Stimulated activated memory B cell treated with anti-CD40 and anti-IgM and Interleukin-4, amounts not matched to agents 10 μg/mL and 1 μg/mL and 100 μg/mL, for 72 hours (primary cell): ENCODE measurements at places on chromosomes 7 and 10.
A peak's percentile ranks its signal among the peaks of the same experiment; 100 is the strongest.

- H3K27ac ChIP-seq = no peak overlapping the region
- ATAC-seq = peak; percentile 65
- H3K4me1 ChIP-seq = peaks cover 5% of the 10 kb centered on the region
- no peak overlapping the region for H3K4me3 ChIP-seq
- H3K36me3 ChIP-seq = no peaks in the 10 kb centered on the region
Measured at GRCh38 chr10:59688921-59689351, 20.7 kb downstream of the SLC16A9 start.

DNA sequence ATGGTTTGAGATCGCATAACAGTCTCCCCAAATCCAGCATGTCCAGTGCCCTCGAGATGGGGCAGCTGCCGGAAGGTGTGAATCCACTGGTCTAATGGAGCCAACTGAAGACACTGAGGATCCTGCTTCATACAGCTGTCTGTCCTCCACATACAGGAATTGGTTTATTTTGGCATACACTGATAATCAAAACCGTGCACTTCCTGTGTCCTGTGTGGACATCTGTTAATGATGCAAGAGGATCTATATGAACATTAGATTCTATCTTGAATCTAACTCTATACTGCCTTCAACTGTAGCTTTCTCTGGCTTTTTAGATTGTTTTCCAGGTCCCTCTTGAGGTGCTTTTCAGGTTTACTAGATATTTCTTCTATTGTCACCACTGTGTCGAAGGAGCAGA is 3.0 kb upstream of the JAZF1 start:
- no peak for ATAC-seq
- H3K4me1 ChIP-seq = peaks cover 34% of the 10 kb centered on the region
- H3K27ac ChIP-seq = no peak overlapping the region
- H3K27me3 ChIP-seq = no peaks in the 10 kb centered on the region

GRCh38 chr10:133276435-133277201 is at the start of gene ADAM8:
ADAM8 (minus strand) TSS chr10:133276868; CDS start chr10:133276817, 51 bp downstream.
- peak; percentile 71 for ATAC-seq
- peaks cover 55% of the 10 kb centered on the region for H3K4me1 ChIP-seq
- H3K27ac ChIP-seq = peak within 1 kb of the TSS; percentile 80

DNA sequence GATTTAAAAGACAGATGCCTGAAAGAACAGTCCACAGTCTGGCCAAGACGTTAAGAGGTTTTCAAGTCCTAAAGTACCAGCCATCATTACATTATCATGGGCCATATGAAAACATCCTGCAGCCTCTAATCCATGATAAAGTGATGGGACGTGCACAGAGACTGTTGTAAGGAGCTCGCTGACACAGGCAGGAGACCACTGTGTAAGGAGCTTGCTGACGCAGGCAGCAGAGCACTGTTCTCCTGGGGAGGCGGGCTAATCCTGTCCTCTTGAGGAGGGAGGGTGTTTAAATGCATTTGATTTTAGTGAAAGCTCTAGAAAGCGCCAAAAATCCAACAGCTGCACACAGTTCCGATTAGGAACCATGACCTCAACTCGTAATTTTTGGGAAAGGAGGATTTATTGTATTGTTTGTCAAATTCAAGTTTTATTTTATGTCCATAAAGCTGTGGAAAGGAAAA is 16.9 kb downstream of the SVIL start:
- ATAC-seq = no peak
- no peak overlapping the region for H3K4me3 ChIP-seq
- no peak overlapping the region for H3K27ac ChIP-seq
- H3K27me3 ChIP-seq = no peaks in the 10 kb centered on the region
- no peaks in the 10 kb centered on the region for H3K36me3 ChIP-seq

GRCh38 chr7:117673839-117674238 is 194.0 kb downstream of the CFTR start:
- no peak overlapping the region for H3K4me3 ChIP-seq
- no peak for ATAC-seq
- no peak overlapping the region for H3K27ac ChIP-seq
- no peaks in the 10 kb centered on the region for H3K4me1 ChIP-seq
- H3K27me3 ChIP-seq = no peaks in the 10 kb centered on the region
- H3K36me3 ChIP-seq = no peaks in the 10 kb centered on the region

DNA sequence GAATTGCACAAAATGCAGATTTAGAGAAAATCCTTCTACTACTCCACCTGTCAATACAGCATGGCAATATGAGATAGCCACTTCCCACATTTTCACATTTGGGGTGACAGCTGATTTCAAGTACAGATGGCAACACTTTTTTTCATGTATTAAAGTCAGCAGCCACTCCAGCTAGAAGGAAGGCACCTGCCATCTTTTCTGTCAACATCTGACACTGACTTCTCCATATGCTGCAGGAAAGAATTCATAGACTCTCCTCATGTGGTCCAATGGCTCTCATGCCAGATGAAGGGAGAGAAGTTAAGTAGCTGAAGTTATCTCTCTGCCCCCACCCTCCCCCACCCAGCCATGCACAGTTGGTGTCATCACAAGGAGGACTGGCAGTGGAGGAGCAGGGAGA is 912.0 kb downstream of the SORCS1 start:
- H3K4me1 ChIP-seq = no peaks in the 10 kb centered on the region
- H3K36me3 ChIP-seq = no peaks in the 10 kb centered on the region
- H3K27ac ChIP-seq = no peak overlapping the region
- H3K27me3 ChIP-seq = no peaks in the 10 kb centered on the region
- no peak for ATAC-seq

- no peak overlapping the region for H3K4me3 ChIP-seq
- no peaks in the 10 kb centered on the region for H3K36me3 ChIP-seq
- peaks cover 37% of the 10 kb centered on the region for H3K27me3 ChIP-seq
- ATAC-seq = no peak
- no peak overlapping the region for H3K27ac ChIP-seq
- no peaks in the 10 kb centered on the region for H3K4me1 ChIP-seq
Measured at GRCh38 chr10:23534326-23534725, 95.5 kb downstream of the OTUD1 start.

DNA sequence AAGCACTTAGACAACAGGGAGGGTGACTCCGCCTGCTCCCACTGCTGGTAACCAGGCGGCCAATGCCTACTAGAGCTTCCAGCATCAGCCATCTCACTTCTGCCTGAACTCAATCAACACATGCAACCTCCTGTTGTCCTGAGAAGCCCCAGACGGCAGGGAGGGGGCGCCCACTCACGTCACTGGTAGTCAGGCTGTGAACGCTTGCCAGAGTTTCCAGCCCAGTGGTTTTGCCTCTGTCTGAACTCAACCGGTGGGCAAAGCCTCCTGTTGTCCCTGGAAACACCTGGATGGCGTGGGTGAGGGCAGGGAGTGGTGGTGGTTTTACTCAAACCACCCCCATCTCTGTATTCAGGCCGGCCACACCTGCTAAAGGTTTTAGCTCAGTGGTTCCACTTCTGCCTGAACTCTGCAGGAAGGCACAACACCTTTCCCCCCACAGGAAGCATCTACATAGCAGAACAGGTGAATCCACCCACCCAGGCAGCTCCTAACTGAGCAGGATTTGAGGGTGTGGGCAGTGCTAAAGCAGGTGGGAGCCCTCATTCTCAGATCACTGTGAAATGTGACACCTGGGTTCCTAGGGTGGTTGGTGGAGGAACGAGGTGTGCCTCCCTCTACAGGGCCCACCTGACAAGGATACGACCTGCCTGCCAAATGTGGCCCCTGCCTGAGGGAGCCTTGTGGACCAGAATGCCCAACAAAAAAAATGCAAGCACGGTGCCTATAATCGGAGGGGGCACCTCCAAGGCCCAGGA is 563.0 kb upstream of the SEMA3D start:
- no peaks in the 10 kb centered on the region for H3K36me3 ChIP-seq
- H3K4me1 ChIP-seq = no peaks in the 10 kb centered on the region
- no peak overlapping the region for H3K4me3 ChIP-seq
- H3K27me3 ChIP-seq = no peaks in the 10 kb centered on the region
- ATAC-seq = peak; percentile 36

- no peaks in the 10 kb centered on the region for H3K36me3 ChIP-seq
- no peak overlapping the region for H3K4me3 ChIP-seq
- no peaks in the 10 kb centered on the region for H3K4me1 ChIP-seq
Measured at GRCh38 chr7:122984021-122984420, 11.5 kb downstream of the TAS2R16 start.

DNA sequence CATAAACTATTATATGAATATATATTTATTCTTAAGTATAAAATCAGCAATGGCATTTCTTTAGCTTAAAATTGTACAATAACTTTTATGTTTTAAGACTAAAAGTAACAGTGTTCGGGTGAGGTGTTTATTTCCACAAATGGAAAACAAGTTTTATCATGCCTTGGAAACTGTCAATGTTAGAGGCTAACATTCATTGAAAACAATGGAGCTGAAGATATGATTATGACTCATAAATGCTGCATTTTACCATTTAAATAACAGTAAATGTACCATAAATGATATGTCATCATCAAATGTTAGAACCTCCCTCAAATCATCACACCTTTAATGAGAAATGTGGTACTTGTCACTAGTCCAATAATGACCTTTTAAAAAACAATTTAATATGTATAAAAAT is 897.3 kb downstream of the PCDH15 start:
- H3K27me3 ChIP-seq = no peaks in the 10 kb centered on the region
- H3K4me3 ChIP-seq = no peak overlapping the region
- H3K36me3 ChIP-seq = no peaks in the 10 kb centered on the region
- H3K27ac ChIP-seq = no peak overlapping the region

DNA sequence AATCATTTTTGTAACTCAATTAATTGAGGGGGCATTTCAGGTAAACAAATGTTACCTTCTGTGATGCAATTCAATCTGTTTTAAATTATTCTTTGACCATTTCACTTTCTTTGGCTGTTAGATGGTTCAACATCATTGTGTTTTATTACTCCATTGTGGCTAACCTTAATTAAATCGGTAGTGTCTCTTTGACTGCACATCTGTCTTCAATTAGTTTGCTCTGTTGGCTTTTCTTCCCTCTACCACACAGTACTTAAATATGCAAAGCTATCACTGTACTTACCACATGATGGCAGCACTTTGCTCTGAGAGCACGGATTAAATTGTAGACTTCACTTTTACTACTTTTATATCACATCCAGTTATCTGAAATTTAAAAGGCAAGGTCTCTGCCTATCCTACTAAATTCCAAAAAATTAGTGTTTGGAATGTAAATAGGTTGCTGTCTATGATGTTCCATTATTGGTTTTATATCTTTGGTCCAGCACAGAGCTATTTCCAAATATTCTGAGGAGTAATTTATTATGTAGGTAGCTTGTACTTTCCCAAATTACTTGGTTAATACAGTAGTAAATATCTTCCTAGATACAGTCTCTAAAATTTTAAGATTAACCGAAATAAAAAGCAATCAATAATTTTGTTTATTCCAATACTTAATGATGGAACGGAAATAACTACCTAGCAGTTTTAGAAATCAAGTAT is 352.0 kb downstream of the PCLO start:
- no peaks in the 10 kb centered on the region for H3K36me3 ChIP-seq
- H3K27me3 ChIP-seq = no peaks in the 10 kb centered on the region
- no peak for ATAC-seq
- H3K4me1 ChIP-seq = no peaks in the 10 kb centered on the region
- H3K4me3 ChIP-seq = no peak overlapping the region

- no peak for ATAC-seq
- no peaks in the 10 kb centered on the region for H3K4me1 ChIP-seq
- H3K4me3 ChIP-seq = no peak overlapping the region
- no peak overlapping the region for H3K27ac ChIP-seq
- H3K36me3 ChIP-seq = no peaks in the 10 kb centered on the region
Measured at GRCh38 chr7:22137466-22137865, 191.8 kb upstream of the CDCA7L start.

DNA sequence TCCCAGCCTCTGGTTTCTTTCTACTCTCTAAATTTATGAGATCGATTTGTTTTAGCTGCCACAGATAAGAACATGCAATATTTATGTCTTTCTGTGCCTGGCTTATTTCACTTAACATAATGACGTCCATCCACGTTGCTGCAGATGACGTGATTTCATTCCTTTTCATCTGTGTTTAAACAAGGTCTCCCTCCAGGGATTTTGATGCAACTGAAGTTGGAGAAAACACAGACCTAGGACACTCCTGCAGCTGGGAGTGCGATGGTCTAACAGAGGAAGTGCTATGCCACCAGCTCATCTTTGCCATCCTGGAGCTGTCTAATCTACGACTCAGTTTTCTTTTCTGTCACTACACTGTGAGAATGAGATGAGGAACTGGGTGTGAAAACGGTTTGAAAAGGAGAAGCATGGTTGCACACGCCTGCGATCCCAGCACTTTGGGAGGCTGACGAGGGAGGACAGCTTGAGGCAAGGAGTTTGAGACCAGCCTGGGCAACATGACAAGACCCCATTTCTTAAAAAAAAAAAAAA is 1.5 kb upstream of the KCTD7 start:
- H3K27me3 ChIP-seq = no peaks in the 10 kb centered on the region
- peak overlapping the region; percentile 65 for H3K4me3 ChIP-seq
- no peak for ATAC-seq

DNA sequence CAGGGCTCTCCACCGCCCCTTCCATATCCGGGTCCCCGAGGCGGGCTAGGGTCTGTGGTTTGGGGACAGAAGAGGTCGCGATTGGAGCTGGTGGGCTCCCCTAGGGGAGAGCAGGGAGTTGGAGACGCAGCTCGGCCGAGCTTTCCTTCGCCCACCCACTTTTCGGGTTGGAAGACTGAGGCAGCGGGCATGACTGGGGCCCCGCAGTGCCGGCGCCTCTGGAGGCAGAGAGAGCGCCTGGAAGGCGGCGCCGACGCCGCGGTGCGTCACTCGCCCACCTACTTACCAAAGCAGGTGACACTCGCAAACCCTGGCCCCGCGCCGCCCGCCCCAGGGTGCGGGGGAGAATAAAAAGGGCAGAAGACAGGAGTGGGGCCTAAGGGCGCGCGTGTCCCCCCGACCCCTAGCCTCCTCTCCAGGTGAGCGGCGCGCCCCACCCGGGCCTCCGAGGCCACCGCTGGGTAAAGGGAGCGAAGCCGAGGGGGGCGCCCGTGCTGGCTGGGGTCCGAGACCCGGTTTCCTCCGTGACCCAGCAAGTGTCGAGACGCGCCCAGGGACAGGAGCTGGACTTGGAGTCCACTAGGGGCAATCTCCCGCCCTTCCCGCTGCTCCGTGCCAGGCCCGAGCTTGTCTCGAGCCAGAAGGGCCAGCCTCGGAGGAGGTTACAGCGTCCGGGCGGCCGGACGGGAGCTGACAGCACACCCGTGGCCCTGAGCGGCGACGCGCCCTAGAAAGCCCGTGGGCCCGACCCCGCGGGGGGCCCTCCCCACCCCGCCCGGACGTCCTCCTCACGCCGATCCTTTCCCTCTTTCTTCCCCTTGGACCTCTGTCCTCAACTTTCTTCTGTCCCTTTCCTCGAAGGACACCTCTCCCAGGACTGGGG is 34.4 kb upstream of the GRID1 start:
- peak overlapping the region; percentile 92 for H3K4me3 ChIP-seq
- peaks cover 17% of the 10 kb centered on the region for H3K4me1 ChIP-seq
- peak overlapping the region; percentile 95 for H3K27ac ChIP-seq
- no peaks in the 10 kb centered on the region for H3K36me3 ChIP-seq

- H3K36me3 ChIP-seq = no peaks in the 10 kb centered on the region
- peak; percentile 86 for ATAC-seq
- H3K4me1 ChIP-seq = peaks cover 55% of the 10 kb centered on the region
- H3K27me3 ChIP-seq = no peaks in the 10 kb centered on the region
- H3K4me3 ChIP-seq = no peak overlapping the region
Measured at GRCh38 chr7:27925573-27926201, 185.7 kb downstream of the TAX1BP1 start.
